Activated CD4-positive, alpha-beta memory T cell treated with anti-CD3 and anti-CD28 coated beads for 36 hours (primary cell): ENCODE measurements at places on chromosomes 11 and 22. TPM values are rescaled to one million over a fixed set of nuclear protein-coding genes. Genes with fewer than 3 reads are reported as not detected.

PKNOX2 gene
- total RNA-seq = not detected

TMEM121B gene
- 0.10 TPM for total RNA-seq

ANKK1 gene
- 0.07 TPM for total RNA-seq

UCP2 gene
- 471 TPM for total RNA-seq

SLC22A6 gene
- not detected for total RNA-seq

KRTAP5-8 gene
- total RNA-seq = not detected

DDI1 gene
- total RNA-seq = not detected
